ENCODE measurements at places on chromosomes 7 and 10.

DNA sequence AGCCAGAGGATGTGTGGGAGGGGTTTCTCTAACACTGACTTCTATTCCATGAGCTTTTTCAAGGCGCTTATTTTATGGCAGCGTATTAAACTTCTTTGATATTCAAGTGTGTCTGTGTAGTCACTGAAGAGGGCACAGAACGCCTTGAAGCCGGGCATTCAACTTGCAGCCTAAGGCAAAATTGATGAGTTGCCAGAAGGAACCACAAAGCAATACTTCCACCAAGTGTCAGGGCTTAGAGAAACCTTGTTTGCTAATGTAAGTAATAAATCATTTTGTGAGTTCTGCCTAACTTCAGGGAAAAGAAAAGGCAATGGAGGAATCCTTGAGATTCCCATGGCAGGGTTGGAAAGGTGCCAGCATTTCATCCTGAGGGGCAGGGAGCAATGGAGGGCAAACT lies 163.8 kb downstream of the LCOR start:
- peak; percentile 51 for DNase-seq

DNA sequence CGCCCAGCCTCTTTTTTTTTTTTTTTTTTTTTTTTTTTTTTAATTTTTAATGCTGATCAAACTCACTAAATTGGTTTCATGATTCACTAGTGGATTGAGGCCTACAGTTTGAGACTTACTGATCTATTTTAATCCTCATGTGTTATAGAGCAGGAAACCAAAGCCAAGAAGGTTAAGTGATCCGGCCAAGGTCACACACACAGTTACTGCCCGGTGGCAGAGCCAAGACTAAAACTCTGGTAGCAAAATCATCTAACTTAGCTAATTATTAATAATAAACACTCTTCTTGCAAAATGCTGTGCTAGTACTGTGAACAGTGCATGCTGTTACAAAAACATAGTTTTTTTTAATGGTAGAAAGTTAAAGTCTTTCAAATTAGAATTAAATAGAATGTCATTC lies 188.3 kb upstream of the NFE2L3 start:
- no peak for DNase-seq

- DNase-seq = peak; percentile 39
These were observed 569 bp downstream of the ZNF316 start for GRCh38 chr7:6637544-6638229.

DNA sequence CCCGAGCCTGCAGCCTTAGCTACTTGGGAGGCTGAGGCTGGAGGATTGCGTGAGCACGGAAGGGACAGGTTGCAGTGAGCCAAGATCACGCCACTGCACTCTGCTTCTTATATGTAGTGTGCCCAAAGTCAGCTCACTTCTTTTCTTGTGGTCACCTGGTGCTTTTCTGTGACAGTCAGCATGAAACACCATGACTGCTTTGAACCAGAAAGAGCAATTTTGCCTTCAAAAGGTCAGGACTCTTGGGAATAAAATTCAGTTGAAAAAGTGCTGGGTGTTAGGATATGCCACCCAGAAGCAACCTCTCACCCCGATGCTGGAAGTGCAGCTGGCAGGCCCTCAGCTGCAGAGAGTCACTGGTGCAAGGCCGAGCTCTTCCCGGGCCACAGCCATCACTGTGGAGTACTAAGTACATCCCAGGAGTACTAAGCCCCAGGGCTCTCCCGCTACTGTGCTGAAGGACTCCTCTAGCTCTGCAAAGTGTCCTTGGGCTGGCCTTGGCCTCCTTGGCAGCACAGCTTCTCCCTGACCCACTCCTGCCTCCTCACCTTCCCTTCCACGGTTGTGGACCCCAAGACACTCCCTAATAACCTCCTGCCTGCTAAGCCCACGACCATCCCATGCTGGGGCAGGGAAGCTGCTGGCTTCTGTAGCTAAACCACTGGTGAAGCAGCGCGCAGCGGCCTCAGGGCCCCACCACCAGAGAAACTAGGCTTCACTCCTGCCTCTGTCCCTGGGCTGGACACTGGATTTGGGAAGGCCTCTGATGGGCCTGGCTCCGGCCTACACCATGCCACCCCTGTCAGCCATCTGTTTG lies 17.6 kb upstream of the GDI2 start:
- DNase-seq = no peak

GRCh38 chr7:88337572-88337971 lies 30.9 kb upstream of the STEAP4 start:
- peak; percentile 89 for DNase-seq

- DNase-seq = peak; percentile 22
These were observed 35.9 kb downstream of the LRRC4 start for GRCh38 chr7:127995156-127995880.

DNA sequence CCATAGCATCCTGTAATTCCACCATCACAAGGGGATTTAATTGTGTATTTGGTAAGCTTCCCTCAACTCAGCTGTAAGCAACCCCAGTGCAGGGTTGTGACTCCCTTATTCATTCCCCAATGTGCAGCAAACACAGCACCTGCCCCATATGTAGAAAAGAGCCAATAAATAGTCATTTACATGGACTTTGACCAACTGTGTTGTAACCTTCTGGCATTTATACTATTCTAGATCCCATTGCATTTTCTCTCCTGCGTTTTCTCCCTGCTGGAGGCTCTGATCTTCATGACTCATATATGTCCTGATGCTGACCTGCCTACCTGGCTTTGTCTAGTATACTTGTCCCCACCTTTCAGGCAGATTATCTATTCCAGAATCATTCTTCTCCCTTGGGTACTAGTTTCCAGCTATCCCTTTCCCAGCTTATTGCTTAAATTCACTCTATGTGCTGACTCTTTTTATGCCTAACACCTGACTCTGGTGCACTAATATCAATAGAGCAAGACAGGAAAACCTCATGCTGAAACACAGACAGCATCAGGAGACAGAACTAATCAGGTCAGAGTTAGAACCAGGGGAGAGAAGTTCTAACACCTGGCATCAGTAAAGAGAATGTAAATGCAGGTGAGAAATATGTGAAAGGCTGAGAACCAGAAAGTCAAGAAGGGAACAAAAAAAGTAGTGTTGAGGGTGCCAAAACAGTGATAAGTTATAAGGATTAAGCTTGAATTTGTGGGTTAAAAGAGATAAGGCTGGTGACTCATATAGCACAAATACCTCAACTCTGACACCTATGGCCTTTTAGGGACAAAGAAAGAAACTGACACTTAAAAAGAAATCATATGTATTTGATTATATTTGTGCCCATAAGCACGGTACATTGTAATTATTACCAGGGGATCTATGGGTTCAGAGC lies 402.7 kb downstream of the IPMK start:
- no peak for DNase-seq

GRCh38 chr10:129912166-129912917 lies 51.7 kb downstream of the EBF3 start:
- peak; percentile 47 for DNase-seq

- no peak for DNase-seq
These were observed 262.9 kb downstream of the PTPRN2 start for GRCh38 chr7:158324397-158325360.
